ENCODE measurements at places on chromosomes 2 and 18.

DNA sequence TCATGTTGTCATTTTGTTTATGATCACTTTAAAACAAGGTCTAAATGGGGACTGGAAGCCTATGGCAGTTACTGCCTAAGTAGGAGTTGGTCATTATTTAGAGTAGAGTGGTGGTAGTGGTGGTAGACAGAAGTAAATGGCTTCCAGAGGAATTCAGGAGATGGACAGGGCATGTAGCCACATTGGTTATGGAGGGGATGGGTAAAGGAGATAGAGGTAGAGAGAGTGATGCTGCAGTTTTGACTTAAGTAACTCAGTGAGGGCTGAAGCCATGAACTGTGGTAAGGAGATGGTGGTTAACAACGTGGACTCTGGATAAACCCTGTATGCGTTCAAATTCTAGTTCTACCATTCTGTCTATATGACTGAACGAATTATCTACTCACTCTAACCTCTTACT lies 61.6 kb upstream of the NOSTRIN start:
- DNase-seq, result no peak

DNA sequence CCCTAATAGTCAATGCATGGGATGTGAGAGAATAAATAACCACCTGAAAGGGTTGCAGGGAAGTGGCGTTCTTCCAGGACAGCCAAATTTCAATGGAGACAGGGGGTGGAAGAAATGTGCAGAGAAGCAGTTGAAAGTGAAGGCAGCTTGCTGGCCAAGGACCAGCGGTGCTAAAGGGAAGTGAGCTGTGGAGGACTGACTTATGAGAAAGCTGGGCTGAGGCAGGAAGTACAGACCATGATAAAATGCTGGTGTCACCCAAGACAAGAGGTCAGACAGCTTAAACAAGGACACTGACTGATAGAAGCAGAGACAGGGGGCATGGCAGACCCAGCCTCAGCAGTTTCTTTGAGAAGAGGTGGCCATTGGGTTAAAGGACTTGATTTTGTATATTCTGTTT lies 106.7 kb downstream of the DTNB start:
- DNase-seq, result no peak

- no peak for DNase-seq
These were observed 354.3 kb downstream of the CLIP4 start for GRCh38 chr2:29469516-29469915.

- no peak for DNase-seq
These were observed 144.0 kb downstream of the GLI2 start for GRCh38 chr2:120879431-120880295.

DNA sequence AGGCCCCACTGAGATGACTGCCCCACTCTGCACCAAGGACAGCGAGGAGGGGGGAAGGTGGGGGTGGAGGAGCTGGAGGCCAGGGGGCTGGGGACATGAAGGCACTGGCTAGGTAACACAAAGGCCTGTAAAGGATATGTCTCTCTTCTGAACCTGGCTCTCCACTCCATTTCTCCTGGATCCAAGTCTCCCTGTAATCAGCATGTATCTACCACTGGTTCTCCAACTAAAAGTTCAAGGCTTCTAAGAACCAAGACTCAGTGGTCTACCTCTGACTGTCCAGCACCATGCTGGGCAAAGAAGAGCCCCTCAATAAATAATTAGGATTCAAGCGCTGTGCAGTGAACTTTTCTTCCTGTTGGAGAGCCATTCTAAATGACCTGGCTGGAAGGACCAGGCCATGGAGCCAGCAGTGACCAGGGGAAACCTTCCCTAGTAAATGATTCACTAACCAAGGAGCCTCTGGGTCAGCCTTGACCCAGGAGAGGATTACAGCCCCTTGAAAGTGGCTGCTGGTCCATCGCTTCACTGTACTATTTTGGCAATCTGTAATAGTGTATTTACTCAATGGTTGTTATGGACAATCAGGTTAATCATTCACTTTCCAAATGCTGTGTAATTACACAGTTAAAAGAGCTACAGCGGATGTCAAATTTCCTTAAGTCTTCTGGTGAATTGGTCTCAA lies 73.2 kb downstream of the BCL11A start:
- DNase-seq, result no peak

- peak; percentile 60 for DNase-seq
These were observed 103.4 kb downstream of the ALPK2 start for GRCh38 chr18:58525517-58525916.

- DNase-seq, result no peak
These were observed 193.3 kb downstream of the FSHR start for GRCh38 chr2:48961009-48961408.

DNA sequence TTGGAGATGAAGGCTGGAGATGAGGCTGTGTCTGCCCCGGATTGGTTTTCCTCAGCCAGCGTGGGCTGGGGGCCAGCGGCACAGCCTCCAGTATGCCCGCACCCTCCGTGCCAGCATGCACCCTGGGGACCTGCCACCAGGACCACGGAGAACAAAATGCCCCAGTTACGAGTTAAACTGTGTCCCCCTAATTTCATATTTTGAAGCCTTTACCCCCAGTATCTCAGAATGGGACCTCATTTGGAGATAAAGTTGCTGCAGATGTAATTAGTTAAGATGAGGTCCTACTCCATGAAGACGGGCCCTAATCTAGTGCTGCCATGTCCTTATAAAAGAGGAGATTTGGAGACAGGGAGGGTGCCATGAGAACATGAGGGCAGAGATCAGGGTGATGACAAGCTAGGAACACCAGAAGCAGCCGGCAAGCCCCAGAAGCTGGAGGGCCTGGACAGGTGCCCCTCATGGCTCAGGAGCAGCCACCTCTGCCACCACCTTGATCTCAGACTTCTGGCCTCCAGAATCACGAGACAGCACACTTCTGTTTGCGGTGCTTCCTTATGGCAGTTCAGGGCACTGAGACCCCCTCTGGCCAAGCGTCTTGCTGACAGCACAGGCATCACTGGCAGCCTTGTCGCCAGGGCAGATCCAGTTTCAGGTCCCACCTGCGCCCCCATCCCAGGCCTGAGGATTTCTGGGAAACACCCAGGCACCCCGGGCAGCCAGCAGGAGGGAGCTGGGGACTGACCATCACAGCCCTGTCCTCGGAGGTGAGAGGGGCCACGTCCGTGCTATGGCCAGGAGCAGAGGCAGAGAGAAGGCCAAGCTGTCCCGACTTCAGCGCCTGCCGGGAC lies 29.4 kb downstream of the KIF1A start:
- no peak for DNase-seq

DNA sequence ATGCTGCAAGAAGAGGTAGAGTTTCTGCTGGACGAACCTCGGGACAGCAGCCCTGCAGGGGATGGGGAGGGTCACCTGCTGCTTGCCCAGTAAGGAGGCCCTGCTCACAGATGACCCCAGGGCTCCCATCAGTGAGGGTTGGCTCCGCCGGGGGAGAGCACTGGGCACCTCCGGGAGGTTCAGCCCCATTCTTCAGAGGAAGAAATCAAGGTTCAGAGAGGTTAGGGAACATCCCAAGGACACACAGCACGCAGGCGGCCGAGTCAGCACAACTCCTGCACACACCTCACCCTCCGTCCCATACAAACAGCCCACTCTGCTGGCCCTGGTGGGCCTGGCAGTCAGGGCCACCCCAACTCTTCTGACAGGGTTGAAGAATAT lies 11.7 kb upstream of the CCDC74B start:
- no peak for DNase-seq

GRCh38 chr2:187529977-187530721 lies 24.1 kb downstream of the TFPI start:
- DNase-seq, result no peak

DNA sequence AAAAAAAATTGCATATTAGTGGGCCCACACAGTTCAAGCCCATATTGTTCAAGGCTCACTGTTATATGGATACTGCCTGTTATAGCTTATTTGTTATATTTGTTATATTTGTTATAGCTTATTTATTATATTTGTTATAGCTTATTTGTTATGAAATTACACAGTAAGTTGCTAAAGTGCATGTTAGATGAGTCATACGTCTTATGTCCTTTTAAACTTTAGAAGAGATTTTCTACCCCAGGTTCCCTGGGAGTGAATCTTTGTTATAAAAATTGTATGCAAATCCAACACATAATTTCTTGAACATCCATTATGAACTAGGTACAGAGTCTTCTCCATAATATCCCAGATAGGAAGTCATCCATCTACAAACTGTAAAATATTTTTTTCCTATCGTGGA lies 22.1 kb downstream of the HTR2B start:
- no peak for DNase-seq

DNA sequence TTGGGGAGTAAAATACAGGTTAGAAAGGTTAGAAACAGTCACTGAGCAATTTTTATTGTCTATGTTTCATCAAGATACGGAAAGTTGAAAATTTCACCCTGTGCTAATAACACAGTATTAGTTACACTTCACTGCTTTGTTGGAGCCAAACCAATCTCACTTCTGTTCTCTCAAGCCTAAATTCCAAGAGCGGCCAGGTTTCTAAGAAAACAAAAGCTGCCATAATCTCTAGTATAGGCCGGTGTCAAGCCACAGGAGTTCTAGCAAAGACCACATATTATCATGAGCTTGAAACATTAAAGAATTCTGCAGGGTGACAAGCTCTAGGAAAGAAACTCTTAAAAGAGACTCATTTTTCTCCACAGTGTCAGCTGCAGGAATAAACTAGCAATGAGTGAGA lies 128.7 kb downstream of the TXNL1 start:
- no peak for DNase-seq

DNA sequence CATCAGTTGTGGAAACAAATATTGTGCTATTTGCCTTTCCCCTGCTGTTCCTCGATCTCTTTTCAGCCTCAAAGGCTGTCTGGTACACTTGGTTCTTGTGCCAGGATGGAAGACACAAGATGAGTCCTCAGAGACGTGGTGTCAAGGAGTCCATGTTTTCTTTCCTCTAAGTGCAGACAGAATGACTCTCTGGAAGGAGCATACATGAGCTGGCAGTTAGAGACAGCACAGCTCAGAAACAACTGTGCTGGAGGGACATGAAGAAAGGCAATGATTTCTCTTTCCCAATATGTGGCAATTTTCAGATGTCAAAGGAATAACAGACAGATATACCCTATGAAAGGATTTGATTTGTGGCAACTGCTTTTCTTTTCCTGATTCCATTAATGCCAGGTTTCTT lies 162.2 kb downstream of the AFF3 start:
- no peak for DNase-seq

GRCh38 chr2:98298683-98299164 lies 47.5 kb upstream of the CNGA3 start:
- DNase-seq, result no peak

GRCh38 chr2:30775833-30776232 lies 31.4 kb downstream of the CAPN13 start:
- no peak for DNase-seq

DNA sequence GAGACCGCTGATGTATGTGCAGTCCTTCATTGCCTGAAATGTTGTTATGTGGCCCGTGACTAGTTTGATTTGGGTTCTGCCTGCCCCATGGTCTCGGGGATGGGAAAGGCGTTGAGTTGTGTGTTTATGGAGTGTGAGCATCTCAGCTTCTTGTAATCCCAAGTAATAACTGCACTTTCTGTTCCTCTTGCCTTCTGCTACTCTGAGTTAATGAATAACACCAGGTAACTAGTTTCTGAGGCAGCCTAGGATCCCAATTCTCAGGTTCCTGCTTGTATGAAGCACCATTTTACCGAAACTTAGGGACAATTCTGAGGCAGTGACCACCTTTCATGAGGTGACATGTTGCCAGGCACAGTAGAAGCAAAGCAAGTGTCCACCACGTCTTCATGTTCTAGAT lies 170.0 kb downstream of the ALK start:
- no peak for DNase-seq

DNA sequence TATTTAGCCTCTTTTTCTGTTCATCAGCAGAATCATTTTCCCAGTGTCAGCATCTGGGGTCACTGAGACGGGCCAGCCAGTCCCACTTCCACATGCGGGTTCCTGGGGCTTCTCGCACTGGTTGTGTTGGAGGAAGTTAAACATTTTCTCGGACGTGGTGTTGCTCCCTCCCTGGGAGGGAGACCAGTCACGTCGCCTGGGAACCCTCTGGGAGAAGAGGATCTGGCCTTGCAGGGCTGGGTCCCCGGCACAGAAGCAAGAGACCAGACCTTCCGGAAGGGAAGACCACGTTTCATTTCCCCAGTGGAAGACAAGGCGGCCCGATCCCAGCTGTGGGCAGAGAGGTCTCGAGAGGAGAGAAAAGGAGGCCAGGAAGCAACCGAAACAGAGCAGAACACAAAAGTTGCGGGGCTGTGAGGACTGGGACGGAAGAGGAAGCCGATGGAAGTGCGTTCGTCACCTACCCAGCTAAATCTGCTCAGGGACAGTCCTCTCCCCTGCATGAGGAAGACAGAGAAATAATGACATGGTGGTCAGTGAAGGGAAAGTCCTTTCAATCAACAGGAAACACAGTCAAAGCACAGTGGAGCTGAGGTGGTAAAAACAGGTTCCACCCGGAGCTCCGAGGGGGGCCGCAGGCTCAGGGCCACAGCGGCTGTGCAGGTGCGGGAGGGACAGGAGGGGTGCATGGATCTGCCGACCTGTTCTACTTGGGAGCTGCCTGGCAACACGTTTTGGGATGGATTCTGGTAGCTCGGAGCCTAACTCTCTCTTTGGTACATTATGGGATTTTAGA lies 144.4 kb downstream of the MBP start:
- no peak for DNase-seq

DNA sequence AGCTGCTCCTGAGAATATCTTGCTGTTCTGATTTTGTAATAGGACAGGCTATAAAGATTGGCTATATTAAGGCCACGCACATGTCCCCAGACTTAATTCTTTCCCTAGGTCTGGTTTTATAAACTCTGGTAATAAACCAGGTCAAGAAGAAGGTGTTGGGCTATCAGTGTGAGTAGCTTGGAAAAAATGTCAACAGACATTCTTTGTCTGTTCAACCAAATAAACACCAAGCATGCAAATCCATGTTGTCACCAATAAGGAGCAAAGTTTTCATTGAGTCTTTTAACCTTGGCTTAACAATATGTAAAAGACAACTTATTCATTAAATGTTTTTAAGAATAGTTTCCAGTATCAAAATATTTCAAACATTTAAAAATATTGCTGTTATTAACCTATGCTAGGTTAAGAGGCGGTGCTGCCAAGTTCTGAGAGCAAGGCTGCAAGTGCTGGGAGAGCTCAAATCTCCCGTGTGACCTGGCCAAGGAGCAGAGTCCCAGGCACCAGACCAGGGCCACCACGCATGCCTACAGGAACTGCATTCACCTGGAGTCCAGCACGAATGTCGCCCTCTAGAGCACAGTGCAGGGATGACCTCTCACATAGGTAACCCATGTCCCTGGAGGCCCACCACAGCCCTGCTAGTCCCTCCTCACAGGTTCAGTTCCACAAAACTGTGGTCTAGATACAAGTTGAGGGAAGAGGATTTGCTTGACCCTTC lies 120.5 kb upstream of the POU3F3 start:
- peak; percentile 28 for DNase-seq

- peak; percentile 55 for DNase-seq
These were observed 32.8 kb upstream of the ACKR3 start for GRCh38 chr2:236536727-236537398.
